Right cardiac atrium (tissue), 5 donors: ENCODE measurements at places on chromosomes 1 and 21.

DNA sequence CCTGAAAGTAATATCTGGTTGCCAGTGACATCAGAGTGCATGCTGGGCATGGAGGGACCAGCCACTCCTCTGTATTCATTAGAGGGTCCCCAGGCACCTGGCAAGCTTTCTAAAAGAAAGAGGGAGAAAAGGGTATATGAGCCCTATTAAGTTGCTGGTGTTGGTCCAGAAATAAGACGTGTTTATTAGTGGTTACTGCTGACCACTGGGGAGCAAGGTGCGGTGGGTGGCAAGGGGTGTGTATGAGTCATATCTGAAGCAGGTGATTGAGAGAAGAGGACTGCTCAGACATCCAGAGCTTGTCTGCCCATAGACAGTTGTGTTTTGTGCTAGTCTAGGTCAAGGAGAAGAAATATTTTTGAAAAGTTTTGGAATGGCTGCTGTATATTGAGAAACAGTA lies 298.1 kb downstream of the TM2D1 start:
- no peak for DNase-seq

DNA sequence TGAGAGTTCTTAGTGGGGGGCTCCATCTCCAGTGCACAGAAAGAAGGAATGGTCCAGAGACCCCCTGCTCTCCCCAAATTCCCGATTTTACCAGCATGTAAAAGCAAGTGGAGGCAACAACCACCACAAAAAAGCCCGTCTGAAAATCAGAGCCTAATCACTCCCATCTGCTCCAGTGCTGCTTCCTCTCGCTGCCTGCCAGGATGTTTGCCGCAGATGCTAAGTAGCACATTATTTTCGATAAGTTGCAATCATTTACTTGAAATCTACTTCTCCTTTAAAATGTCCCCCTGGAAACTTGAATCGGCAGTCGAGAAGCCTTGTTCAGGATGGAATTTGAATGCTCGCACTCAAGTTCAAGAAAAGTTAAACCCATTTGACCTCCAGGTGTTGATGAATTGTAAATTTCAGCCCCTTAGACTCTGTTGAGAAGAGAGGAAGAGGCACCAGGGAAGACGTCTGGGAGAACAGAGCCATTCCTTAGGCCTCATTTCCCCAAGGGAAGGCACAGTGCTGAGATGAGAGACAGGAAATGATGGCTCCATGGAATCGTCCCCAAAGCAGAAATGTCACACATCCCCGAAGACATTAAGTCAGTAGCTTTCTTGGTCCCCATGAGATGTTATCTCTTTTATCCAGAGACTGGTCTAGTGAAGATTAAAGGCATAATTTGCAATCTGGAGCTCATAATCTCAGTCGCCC lies 221.3 kb downstream of the PBX1 start:
- DNase-seq = no peak

- DNase-seq = no peak
These were observed 225.9 kb downstream of the SPATA17 start for GRCh38 chr1:217857061-217857460.

DNA sequence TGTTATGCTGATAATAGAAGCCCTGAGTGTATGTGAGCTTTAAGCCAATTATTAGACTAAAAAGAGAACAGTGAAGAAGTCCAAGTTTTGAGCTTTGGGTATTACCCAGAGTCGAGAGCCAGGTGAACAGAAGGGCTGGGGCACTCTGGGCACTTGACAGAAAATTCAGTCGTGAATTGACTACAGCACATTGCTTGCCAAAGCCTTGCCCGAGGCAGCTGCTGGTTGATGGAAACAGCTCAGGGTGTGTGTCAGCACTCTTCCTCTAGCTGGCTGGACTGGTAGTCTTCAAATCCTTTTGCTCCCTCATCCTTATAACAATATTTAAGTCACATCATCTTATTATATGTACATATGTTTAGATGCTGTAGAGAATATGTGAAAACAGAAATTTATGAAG lies 21.3 kb downstream of the PDE4B start:
- no peak for DNase-seq

GRCh38 chr1:228508840-228509415 lies 21.7 kb downstream of the RNF187 start:
- no peak for DNase-seq

- peak; percentile 81 for DNase-seq
These were observed 20.3 kb upstream of the SLC5A9 start for GRCh38 chr1:48202030-48202752.

GRCh38 chr1:211639475-211640300 lies 35.7 kb downstream of the NEK2 start:
- no peak for DNase-seq

GRCh38 chr21:37356706-37357105 lies 9.9 kb upstream of the DYRK1A start:
- no peak for DNase-seq

DNA sequence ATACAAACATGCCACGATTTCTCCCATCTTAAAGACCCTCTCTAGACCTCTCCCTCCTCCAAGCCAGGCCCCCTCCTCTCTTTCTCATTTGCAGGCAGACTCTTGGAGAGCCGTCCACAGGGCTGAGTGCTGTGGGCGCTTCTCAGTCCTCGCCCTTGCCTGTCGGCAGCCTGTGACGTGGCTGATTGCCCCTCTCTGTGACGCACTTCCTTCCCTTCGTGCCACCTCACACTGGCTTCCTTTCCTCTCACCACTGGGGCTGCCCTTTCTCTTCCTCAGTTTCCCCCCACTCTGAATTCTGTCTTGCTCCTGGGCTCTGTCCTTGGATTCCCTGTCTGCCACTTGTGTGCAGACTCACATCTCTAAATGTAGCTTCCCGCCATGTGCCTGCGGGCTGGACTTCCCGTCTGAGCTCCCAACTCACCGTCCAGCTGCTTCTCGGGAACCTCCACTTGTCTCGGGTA lies 227.2 kb downstream of the CAMTA1 start:
- no peak for DNase-seq

DNA sequence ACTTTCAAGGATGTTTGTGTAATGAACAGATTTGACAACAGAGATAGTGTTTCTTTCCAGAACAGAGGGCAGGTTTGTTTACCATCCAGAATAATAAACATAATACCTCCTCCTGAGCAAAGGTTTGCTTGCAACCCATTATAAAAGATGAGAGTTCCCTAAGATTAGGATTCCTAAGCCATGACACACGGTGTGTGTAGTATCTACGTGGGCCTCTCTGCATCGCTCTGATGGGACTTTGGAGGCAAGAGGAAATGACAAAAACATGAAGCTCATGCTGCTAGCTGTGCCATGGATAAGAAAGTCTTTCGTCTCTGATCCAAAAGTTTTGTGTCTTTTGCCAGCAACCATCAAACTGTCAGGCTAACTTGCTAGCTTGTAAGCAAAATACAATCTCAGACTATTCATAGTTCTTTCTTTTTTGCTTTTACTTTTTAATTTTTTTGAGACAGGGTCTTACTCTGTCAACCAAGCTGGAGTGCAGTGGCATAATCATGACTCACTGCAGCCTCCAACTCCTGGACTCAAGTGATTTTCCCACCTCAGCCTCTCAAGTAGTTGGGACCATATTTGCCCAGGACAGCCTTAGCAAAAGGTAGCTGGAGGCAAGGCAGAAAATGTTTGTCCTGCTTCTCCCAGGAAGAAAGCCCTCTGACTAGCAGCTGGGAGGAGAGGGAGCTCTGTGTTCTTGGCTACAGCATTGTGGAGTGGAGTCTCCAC lies 81.1 kb downstream of the LHX4 start:
- no peak for DNase-seq

DNA sequence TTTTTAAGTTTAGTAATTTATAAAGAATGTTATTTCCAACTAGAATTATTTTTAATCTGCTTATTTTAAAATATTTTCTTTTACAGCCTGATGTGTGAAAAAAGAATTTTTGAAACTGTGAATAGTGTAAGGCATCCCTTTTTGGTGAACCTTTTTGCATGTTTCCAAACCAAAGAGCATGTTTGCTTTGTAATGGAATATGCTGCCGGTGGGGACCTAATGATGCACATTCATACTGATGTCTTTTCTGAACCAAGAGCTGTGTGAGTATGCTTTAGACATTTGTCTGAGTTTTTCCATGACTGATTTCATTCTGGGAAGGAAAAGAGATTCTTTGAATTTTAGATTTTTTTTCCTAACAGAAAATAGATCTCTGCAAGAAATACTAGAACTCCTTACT lies 77.9 kb downstream of the GTF2B start:
- DNase-seq = no peak

DNA sequence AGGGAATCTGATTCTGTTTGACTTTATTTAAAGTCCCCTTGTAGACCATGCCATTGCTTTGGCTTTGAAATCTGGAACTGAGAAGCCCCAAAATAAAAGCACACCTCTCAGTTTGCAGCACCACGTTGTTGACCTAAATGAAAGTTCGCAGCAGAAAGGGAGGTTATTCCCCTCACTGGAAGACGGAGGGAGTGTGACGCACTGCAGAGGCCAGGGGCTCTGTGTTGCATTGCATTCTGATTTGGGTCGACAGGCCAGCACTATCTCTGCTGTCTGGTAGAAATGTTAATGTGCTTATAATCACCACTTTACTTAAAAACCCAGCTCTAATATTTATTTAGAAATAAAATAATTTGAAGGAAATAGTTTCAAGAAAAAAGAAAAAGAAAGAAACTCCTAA lies 675.2 kb upstream of the NR5A2 start:
- no peak for DNase-seq

DNA sequence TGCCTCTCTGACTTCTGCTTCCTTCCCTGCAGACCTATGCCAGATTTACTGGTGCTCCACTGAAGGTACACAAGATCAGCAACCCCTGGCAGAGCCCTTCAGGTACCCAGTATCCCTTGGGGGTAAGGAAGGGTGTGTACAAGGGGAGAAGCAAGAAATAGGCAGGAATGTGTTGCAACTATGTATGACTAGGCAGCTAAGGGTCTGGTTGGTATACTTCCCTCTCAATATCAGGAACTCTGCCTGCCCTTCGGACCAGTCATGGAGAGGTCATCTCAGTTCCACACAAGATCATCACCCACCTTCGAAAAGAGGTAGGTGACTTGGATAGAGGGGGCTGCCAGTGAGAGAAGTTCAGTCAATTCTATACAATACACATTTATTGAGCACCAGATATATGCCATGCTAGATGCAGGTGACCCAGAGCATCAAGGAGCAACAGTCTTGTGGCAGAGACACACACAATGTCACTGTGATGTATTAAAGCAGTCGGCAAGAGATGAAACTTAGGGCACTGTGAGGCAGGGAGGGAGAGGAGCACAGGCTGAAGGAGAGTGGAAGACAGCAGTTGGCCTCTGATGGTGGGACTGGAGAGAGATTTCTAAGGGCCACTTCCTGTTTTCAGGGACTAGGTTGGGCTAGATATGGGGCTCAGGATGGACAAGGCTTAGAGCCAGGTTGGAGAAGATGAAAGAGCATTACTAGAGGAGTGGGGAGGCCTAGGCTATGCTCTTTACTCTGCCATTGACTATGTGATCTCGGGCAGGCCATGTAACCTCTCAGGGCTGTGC lies 2.0 kb downstream of the MTX1 start:
- no peak for DNase-seq
